ENCODE measurements at places on chromosomes 12 and 14.

DNA sequence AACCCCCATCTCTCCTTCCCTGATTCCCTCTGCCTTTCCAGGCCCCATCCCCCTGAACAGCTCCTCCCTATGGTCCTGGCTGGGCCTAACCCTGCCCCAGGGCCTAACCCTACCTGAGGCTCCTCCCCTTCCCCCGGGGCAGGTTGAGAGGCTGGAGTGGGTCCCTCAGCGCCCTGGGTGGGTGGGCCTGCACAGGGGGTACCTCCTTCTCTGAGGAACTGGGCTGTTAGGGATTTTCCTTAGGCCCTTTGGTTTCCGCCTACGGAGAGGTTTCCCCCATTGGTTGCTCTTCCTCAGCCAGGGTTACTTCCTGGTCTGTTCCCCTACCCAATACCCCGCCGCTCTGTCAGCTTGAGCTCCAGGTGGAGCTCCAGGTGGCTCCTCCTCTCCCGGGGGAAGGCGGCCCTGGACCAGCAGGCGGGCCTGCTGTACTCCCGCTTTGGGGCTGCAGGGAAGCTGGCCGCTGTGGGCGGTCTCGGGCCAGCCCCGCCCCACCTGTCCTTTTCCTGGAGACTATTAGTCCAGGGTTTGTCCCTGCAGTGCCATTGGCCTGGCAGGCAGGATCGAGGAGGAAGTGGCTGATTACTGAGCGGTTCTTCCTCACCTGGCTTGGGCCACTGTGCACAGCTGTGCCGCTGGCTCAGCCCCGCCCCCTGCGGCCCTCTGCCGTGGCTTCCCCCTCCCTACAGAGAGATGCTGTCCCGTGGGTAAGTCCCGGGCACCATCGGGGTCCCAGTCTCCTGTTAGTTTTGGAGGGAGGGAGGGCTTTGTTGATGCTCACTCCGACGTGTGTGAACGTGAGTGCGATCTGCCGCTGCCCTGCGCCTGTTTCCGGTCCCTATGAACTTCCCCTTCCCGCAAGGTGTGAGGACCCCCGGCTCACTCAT lies 2.5 kb downstream of the C12orf57 start:
- DNase-seq = no peak

DNA sequence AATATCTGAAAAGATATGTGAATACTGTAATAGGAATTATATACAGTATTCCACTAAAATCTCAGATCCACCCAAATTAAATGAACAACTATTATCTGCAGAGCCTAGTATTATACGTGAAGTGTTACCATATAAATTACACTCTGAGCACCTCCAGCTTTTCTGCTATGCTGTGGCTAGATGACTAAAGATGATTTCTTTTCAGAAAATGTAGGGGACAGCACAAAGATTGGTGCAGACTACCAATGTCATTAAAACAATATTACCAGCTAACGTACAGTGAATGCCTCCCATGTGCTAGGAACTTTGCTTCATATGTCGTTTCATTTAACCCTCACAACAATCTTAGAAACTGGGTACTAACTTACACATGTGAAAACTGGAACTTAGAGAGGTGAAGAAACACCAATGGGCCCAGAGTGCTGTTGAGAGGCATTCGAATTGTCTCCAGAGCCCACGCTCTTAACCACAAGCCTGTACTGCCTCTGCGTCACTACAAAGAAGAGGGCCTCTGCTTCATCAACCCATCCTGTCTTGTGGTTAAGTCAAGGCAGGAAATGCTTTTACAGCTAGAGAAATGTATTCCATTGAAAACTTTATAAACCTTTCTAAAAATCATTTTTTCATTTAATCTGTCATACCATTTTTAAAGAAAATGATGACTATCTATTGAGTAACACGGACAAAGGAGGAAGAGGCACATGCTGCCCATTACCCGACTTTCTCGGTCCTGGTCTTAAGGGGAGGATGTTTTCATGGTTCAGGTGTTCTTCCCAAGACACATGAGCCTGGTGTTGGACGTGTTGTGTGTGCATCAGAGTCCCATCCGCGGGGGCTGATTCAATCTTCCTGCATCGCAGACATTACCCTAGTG lies 1.3 kb downstream of the GPR65 start:
- DNase-seq = peak; percentile 41

DNA sequence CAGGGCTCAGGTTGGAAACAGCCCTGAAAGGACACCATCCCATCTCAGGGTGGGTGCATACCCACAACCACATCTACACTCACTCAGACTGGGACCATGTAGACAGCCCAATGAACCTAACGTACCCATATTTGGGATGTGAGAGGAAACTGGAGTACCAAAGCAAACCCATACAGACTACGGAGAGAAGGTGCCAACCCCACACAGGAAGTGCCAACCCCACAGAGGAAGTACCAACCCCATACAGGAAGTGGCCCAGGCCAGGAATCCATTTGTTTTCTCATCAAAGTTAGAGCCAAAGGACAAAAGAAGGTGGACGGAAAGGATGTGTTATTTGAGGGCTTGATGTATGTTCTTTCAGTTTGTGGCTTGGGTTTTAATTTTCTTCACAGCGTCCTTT lies 19.5 kb upstream of the SPIC start:
- peak; percentile 12 for DNase-seq

GRCh38 chr14:21014761-21015190 lies 10.1 kb downstream of the NDRG2 start:
- DNase-seq = peak; percentile 57

DNA sequence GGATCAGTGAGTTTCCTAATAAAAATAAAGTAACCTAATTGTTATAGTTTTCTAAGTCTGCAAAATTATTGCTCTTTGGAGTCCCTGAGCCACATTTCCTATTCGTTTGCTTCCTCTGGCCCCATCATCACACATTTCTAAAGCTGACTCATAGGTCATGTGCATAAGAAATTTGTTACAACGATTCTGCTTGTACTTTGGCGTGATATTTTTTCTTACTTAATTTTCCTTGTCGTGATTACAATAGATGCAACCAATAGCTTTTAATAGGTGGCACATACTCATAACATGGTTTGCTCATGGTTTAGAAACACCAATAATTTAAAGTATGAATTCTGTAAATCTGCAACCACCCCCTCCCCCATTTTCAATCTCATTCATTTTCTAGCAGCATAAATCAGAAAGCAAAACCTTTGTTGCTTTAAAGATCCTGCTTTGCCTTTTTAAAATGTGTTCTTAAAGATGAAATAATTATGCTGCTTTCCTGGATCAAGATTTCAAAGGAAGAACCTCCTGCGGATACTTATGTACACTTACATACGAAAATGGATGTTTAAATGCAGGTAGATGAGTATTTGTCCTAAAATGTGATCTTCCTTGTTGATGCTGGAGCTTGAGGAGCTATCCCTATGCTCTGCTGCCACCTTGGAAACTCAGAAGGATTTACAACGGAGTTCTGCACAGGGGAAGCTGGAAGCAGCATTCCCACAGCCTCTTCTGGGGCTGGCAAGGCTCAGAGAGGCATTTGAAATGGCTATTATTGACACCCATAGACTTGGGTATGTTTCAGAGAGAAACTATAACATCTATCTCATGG lies 1.7 kb upstream of the FLRT2 start:
- no peak for DNase-seq

DNA sequence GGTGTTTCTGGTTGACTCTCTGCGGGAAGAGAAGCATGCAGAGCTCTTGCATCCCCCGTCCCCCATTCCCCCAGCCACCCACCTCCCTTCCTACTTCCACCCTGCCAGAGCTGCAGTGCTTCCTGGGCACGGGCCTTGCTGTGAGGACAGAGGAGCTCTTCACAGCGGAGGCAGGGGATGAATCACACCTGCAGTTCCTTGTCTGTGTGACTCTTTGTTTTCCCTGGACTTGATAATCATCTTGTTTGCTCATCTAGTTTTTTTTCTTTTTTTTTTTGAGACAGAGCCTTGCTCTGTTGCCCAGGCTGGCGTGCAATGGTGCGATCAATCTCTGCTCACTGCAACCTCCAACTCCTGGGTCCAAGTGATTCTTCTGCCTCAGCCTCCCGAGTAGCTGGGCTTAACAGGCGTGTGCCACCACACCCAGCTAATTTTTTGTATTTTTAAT lies 27.8 kb downstream of the ANKRD9 start:
- no peak for DNase-seq

DNA sequence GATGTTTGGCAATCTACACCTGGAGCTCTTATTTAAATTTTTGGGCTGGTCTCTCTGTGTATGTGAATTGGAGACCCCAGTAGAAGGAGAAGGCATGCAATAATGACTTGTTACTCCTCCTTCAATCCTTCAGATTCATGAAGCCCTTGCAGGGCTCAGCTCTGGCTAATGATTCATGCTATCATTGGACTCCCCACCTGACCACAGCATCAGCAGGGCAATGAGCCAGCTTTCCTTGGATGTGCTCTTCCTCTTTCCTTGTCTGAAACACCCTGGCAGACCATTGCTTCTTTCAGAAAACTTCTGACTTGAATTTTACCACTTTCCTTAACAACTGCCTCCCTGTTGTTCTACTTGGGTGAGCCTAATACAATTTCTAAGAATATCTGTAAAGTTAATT lies 1019.2 kb downstream of the AACS start:
- no peak for DNase-seq

GRCh38 chr12:108612788-108613282 lies 15.0 kb upstream of the TMEM119 start:
- no peak for DNase-seq

GRCh38 chr12:3925621-3926020 lies 52.4 kb upstream of the PARP11 start:
- DNase-seq = no peak

GRCh38 chr14:90829677-90830076 lies 13.4 kb upstream of the TTC7B start:
- DNase-seq = no peak

- DNase-seq = no peak
Measured at GRCh38 chr12:129470196-129470595, 433.6 kb downstream of the TMEM132D start.

GRCh38 chr14:78164226-78164853 lies 5.8 kb upstream of the NRXN3 start:
- DNase-seq = no peak

DNA sequence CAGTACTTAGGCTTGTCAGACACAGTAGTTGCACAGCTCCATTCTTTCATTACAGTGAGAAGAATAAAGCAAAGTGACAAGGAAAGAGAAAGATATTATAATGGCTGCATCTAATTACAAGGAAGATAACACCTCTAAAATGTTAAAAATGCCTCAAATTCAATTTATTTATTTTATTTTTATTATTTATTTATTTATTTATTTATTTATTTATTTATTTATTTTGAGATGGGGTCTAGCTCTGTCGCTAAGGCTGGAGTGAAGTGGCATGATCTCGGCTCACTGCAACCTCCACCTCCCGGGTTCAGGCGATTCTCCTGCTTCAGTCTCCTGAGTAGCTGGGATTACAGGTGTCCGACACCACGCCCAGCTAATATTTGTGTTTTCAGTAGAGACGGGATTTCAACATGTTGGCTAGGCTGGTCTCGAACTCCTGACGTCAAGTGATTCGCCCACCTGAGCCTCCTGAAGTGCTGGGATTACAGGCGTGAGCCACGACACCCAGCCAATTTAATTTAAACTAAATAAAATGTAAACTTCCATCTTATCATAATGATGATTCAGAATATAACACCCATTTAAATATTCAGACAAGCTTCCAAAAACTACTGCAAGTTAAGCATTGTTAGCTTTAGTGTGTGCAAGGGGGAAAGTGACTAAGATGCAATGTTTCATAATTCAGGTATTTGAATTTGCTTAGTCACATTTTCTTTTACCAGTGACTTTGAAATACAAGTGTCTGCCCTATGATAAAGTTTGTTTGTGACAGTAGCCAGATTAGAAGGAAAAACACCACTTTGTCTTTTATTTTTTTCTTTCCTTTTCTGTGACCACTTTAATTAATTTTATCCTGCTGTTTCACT lies 2.4 kb upstream of the CFAP54 start:
- no peak for DNase-seq

DNA sequence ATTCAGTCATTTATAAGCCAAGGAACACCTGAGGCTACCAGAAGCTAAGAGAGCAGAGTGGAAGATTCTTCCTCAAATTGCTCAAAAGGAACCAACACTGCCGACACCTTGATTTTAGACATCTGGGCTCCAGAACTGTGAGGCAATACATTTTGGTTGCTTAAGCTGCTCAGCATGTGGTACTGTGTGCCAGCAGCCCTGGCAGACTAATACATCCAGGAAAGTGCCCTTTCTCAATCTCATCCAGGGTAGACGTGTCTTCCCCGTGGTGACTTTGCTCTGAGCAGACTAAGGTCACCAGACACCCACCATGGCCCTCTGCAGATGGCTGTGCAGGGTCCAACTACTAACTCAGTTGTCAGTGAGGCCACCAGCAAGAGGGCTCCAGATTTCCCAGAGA lies 122.8 kb downstream of the VRK1 start:
- DNase-seq = no peak

GRCh38 chr12:104734541-104735095 lies 223.5 kb downstream of the SLC41A2 start:
- DNase-seq = no peak

GRCh38 chr14:85248881-85249635 lies 280.9 kb upstream of the FLRT2 start:
- DNase-seq = no peak

- DNase-seq = no peak
Measured at GRCh38 chr12:93106910-93107309, 177.8 kb upstream of the EEA1 start.

- DNase-seq = no peak
Measured at GRCh38 chr14:95433094-95433478, 83.4 kb downstream of the SYNE3 start.

- no peak for DNase-seq
Measured at GRCh38 chr14:50085570-50086320, 30.6 kb downstream of the VCPKMT start.

- DNase-seq = no peak
Measured at GRCh38 chr12:78645956-78646355, 218.6 kb upstream of the SYT1 start.

GRCh38 chr12:2783936-2784600 lies 10.7 kb upstream of the FKBP4 start:
- peak; percentile 21 for DNase-seq

DNA sequence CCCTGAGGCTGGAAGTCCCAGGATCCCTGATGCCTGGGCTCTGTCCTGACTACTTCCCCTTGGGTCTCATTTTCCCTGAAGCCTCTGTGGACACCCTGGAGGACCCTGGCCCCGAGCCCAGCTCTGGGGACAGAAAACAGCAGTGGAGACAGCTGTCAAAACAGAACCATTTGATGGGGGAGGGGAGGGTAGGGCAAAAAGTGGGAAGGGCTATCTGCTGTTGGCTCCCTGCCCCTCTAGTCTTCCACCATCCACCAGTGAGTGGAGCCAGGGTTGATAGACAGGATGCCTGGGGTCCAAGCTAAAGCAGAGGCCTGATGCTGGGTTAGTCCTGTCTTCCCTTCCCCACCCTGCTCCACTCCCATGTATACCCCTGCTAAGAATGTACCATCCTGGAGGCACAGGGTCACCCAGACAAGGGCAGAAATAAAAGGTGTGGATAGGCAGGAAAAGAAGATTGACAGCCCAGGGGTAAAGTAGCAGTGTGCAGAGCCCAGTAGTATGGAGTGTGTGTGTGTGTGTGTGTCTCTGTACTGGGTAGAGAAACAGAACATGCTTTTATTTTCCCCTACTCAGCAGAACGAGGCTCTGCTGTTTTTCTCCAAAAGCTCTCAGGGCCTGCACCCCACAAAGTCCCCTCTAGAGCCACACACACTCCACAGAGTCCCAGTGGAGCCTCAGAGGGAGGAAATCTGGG lies 9.8 kb downstream of the ZNF385A start:
- no peak for DNase-seq

GRCh38 chr14:99524091-99524661 lies 43.0 kb downstream of the CCNK start:
- no peak for DNase-seq

Measured in stimulated activated CD8-positive, alpha-beta memory T cell treated with anti-CD3 and anti-CD28 coated beads, Interleukin-4, amount 100 ng/mL, for 24 hours (primary cell).